ENCODE measurements at places on chromosomes 2 and 18. TPM values are rescaled to one million over a fixed set of nuclear protein-coding genes. Genes with fewer than 3 reads are reported as not detected.
A peak's percentile ranks its signal among the peaks of the same experiment; 100 is the strongest.

Gene GPR155
- total RNA-seq: 33.3 TPM

DNA sequence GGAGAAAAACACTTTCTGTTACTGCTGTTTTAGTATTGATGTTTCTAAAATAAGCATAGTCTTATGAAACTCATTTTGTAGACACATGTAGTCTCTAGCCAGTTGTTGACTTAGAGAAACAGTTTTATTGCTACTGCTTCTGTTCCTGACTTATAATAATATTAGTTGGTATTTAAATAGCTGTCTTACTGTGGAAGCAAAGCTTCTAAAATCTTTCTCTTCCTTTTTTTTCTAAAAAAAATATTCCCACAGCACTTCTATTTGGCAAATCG is 121.8 kb downstream of the MTX2 start:
- no peak for DNase-seq

- no peak for DNase-seq
Observed at GRCh38 chr18:10898417-10898974, 250.9 kb downstream of the PIEZO2 start.

Gene AQP4
- total RNA-seq: not detected

Gene ATP9B
- 29.8 TPM for total RNA-seq

GRCh38 chr2:130332271-130333073 is 10.2 kb upstream of the IMP4 start:
- DNase-seq: peak; percentile 70

- no peak for DNase-seq
Observed at GRCh38 chr18:49819071-49819662, 5.8 kb upstream of the ACAA2 start.

DNA sequence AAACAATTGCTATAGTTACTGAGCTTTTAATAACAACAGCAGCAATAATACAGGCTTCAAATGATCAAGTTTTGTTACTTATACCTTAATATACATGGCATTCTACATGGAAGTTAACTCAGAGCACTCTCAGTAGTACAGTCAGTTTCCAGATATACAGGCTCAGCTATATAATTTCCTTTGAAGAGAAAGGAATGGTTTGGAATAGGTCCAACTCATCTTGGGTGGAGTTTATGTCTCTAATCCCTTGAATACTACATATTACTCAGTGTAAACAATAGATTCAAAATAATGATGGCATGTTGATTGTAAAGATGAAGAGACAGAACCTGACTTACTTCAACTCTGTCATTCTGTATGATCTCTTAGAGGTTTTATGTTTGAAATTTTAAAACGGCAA is 174.9 kb downstream of the EPHA4 start:
- DNase-seq: no peak

All from activated CD4-positive, alpha-beta T cell treated with anti-CD3 and anti-CD28 coated beads, Interleukin-2, amount 10 ng/mL, durations not matched to agents 7 days and 5 days (primary cell).